ENCODE measurements at places on chromosomes 6 and 20.

DNA sequence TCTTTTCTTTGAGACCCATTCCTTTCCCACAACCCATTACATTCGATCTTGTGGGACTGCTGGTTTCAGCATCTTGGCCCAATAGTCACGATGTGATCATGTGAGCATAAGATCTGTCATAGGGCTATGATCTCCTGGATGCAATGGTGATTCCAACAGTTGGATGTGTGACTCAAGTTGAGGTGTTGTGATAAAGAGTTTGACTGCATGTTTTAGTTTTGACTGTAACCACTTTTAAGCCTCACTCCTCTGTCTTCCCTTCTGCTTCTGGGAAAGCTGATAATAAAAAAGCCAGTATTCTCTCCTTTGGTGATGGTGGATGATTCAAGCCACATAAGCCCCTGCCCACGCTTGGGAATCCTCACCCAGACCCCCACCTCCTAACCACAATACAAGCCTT lies 117.0 kb upstream of the ASCC3 start:
- no peak for DNase-seq

- DNase-seq, result peak; percentile 61
Measured at GRCh38 chr6:139712830-139713229, 338.4 kb upstream of the CITED2 start.

GRCh38 chr6:99590728-99591672 lies 15.6 kb upstream of the PRDM13 start:
- DNase-seq, result peak; percentile 50

- DNase-seq, result no peak
Measured at GRCh38 chr20:1654996-1655395, 2.6 kb downstream of the SIRPG start.

GRCh38 chr6:150924808-150925589 lies 59.5 kb downstream of the MTHFD1L start:
- DNase-seq, result no peak

DNA sequence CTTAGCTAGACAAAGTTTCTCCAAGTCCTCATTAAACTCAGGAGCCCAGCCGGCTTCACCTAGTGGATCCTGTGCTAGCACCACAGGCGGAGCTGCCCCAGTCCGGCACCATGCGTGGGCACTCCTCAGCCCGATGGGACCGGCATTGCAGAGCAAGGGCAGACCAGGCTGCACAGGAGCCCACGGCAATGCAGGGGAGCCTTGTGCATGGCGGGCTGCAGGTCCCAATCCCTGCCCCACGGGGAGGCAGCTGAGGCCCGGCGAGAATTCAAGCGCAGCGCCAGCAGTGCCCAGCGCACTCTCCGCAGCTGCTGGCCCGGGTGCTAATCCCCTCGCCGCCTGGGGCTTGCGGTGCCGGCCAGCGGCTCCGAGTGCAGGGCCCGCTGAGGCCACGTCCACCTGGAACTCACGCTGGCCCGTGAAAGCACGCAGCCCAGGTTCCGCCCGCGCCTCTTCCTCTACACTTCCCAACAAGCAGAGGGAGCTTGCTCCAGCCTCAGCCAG lies 292.3 kb upstream of the EYS start:
- DNase-seq, result no peak

DNA sequence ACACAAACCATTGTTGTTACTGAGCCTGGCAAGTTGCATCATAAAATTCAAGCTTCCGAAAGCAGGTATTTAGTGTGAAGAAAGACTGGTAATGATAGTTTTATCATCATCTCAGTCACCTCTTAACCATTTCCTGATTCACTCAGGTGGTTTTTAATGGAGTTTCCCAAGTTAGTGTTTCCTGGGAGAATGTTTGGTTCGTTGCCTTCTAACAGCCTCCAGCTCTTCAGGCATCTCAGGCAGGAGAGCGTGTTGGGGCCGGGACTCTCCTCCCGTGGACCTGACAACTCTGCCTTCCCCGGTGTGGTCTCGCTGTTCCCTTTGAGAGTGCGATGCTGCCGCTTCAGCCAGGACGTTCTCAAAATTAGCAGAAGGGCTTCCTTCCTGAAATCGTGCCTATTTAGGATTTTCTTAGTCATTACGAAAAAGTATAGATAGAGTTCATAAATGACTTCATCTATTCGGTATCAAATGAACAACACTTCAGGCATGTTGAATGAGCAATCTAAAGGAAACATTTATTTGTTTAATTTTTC lies 105.0 kb upstream of the QKI start:
- DNase-seq, result no peak

- no peak for DNase-seq
Measured at GRCh38 chr6:125586605-125587004, 162.8 kb upstream of the HEY2 start.

DNA sequence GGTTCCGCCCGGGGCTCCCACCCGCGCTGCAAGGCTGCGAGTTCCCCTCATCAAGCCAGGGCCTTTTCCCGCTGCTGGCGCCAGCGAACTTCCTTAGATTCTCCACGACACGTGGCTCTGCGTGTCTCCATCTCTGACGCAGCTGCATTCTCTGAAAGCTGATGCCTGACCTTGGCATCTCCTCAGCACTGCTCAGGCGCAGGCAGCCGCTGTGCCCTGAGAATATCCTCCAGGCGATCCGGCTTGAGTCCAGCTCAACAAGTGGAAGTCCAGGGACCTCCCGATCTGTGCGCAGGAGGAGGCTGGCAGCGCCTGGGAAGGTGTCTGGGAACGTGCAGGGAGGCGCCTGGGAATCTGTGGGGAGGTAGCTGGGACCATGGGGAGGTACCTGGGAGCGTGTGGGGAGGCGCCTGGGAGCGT lies 171.2 kb upstream of the THBS2 start:
- DNase-seq, result no peak

DNA sequence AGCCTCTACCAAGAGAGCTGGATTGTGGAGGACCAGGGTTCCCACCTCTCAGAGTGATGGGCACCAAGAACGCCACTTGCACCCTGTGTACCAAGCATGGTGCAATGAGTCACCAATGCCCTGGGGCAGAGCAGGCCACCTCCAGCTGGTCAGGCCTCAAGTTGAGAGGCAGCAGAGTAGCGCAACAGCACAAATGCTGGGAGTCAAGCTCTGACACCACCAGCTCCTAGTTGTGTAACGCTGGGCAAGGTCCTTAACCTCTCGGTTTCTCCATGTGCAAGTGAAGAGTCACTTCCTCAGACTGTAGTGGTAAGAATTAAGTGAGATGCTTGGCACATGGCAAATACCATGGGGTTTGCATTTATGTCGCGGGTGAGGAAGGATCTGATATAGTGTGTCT lies 25.6 kb downstream of the GFOD1 start:
- DNase-seq, result no peak

DNA sequence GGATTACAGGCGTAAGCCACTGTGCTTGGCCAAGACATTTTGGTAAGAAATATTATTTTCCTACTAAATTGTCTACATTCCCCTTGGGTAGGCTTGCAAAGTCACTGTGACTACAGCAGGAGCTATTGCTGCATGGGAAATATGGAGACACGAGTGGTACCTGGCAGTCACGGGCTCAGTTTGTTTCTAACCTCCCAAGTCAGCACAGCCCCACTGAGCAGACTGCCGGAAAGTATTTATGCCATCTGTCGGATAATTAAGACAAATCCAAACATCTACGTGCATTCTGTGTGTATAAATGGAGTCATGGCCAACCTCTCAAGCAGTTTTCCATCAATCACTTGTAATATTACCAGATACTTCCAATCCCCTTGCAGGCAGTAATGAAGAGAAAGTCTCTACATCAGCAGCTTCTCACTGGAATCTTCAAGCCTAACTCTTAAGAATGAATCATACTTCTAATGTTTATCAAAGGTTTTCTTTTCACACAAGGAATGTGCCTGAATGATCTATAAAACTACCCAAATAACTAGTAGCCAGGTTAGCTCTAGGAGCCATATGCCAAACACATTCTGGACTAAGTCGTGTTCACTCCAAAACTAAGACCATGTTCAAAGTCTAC lies 20.1 kb downstream of the PSMB1 start:
- no peak for DNase-seq

- DNase-seq, result peak; percentile 61
Measured at GRCh38 chr6:155177363-155177961, 86.4 kb upstream of the CLDN20 start.

GRCh38 chr6:88141561-88142296 lies 24.4 kb downstream of the CNR1 start:
- DNase-seq, result no peak

GRCh38 chr20:61990484-61990883 lies 75.2 kb downstream of the TAF4 start:
- DNase-seq, result no peak

- DNase-seq, result no peak
Measured at GRCh38 chr6:29505808-29506207, 18.1 kb upstream of the MAS1L start.

- no peak for DNase-seq
Measured at GRCh38 chr6:112911959-112912358, 564.8 kb downstream of the RFPL4B start.

DNA sequence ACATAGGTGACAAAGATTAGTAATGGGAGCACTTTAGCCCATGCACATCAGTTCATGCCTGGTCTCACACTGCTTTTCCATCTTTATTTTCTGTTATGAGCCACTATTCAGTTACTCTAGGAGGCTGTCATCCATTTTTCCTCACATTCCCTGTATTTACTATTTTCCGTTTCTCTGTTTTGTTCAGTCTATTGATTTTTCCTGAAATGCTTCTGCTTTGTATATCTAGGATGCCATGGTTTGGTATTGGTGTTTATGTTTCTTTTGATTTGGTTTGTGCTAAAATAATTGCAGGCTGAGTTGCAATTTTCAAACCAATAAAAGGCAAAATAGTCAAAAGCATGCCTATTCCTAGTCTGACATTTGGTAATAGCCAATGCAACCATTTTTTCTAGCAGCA lies 28.9 kb upstream of the ZNF292 start:
- no peak for DNase-seq

DNA sequence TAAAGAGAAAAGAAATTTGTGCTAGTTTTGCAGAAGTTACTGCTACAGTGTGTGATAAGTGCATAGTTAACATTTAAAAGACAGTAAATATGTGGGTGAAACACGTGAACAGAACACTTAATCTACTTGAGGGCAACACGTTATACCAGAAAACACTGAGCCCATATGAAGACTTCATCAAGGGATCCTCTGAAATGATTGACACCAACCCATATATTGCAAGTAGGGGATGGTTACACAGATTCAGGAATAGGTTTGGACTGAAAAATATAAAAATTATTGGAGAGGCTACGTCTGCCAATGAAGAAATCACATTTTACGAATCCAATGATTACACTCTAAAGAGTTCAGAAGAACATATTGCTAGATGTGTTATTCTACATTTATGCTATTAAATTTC lies 185.6 kb downstream of the GPX5 start:
- no peak for DNase-seq

DNA sequence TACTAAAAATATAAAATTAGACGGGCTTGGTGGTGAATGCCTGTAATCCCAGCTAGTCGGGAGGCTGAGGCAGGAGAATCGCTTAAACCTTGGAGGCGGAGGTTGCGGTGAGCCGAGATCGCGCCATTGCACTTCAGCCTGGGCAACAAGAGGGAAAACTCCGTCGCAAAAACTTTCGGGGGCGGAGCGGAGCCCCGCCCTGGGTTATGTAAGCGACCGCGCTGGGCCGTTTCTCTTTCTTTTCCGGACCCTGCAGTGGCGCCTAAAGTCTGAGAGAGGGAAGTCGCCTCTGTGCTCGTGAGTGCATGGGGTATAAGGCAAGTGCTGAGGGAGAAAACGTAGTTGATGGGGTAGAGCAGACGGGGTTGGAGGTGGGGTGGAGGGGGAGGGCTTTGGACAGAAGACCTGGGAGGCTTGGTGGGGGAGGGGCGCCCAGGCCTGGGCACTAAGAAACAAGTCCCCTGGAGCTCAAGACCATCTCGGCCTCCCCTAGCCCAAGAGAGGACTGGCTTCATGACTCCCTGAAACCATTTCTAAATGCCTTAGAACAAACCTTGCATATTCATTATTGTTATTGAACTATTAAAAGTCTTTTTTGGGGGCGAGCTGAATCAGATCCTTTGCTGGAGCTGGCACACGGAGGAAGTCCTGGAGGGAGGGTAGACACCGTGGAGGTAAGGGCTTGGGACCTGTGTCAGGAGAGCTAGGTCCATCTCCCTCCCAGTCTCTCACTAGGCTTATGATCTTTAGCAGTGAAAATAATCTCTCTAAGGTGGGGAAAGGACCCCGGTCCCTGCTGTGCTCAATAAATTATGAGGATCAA lies 2.7 kb upstream of the MICA start:
- DNase-seq, result no peak

DNA sequence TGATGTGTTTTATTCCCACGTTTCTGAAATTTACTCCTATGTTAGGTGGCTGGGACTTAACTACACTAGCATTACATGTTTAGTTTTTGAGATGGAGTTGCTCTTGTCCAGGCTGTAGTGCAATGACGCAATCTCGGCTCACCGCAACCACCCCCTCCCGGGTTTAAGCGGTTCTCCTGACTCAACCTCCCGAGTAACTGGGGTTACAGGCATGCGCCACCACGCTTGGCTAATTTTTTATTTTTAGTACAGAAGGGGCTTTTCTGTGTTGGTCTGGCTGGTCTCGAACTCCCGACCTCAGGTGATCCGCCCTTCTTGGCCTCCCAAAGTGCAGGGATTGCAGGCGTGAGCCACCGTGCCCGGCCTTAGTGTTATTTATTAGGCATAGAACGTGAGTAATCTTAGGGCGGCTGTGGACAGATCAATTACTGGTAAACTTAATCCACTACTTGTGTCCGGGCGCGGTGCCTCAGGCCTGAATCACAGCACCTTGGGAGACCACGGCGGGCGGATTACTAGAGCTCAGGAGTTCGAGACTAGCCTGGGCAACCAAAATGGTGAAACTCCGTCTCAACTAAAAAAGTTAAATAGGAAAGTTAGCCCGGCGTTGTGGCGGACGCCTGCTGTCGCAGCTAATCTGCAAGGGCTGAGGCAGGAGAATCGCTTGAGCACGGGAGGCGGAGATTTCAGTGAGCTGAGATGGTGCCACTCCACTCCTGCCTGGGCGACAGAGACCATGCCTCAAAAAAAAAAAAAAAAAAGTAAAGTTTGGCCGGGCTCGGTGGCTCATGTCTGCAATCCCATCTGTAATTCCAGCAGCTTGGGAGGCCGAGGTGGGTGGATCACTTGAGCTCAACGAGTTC lies 123.7 kb upstream of the BTN3A2 start:
- no peak for DNase-seq

DNA sequence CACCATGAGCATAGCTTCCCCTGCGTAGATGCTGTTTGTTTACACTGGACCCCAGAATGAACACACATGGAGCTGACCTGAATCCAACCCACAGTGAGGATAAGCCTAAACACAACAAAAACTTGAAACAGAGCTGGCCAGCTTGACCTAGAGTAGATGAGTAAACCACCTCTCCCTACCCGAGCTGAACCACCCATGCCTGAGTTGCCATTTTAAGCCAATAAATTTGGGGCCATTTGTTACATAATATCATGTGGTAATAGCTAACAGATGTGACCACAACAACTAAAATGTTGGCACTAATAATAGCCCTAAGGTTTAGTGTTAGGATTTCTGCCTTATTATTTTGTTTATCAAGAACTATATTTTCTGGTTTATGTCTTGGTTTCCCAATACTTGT lies 103.2 kb upstream of the GRIK2 start:
- no peak for DNase-seq

- no peak for DNase-seq
Measured at GRCh38 chr6:62345446-62345845, 59.4 kb upstream of the KHDRBS2 start.

Data from NCI-H1417 (cell line).